ENCODE measurements at places on chromosomes 16 and 17. TPM values are rescaled to one million over a fixed set of nuclear protein-coding genes. Genes with fewer than 3 reads are reported as not detected.
A peak's percentile ranks its signal among the peaks of the same experiment; 100 is the strongest.

DNA sequence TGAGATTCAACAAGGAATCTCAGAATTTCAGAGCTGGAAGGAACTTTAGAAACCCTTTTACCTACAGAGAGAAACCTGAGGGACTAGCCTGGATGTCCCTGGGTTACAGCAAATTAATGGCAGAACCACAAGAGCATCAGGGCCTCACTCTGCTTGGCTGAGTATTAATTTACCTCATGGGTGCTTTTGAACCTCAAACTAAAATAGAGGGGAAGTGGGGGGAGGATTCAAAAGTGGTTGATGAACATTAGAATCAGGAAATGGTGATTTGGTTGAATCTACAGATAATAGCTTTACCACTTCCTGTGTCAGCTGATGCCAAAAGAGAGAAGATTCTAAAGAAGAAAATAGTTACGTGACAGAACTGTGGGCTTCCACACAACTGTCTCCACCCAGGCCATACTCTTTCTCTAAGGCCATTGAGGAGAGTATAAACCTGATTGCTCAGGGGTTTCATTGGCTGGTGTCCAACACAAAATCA is 11.3 kb upstream of the SKAP1 start:
- 0 out of 2 replicates have a peak, but pooled peaks cover 2% of the 10 kb centered on the region for H3K27me3 ChIP-seq
- H3K4me1 ChIP-seq, result no peaks in the 10 kb centered on the region
- no peak overlapping the region for H3K27ac ChIP-seq

Gene ABCC12
- total RNA-seq, result not detected

DNA sequence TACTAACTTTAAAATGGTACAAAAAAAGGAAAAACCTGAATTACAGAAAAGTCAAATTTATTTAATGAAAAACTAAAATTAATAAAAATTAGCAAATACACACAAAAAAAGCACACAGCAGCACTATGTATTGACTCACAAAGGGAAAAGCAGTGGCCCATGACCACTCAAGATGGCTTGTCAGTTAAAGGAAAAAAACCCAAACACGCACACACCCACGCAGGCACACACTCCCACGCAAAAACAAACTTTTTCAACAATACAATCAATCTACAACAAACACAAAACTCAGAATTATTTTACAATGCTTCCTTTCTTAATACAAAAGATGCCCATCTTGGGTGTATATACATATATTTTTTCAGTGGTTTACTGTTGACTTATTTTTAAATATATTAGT is 24.2 kb downstream of the SIAH1 start:
- H3K4me3 ChIP-seq, result no peak overlapping the region
- no peak overlapping the region for H3K27ac ChIP-seq
- DNase-seq, result no peak
- no peaks in the 10 kb centered on the region for H3K36me3 ChIP-seq
- H3K4me1 ChIP-seq, result peaks cover 19% of the 10 kb centered on the region

DNA sequence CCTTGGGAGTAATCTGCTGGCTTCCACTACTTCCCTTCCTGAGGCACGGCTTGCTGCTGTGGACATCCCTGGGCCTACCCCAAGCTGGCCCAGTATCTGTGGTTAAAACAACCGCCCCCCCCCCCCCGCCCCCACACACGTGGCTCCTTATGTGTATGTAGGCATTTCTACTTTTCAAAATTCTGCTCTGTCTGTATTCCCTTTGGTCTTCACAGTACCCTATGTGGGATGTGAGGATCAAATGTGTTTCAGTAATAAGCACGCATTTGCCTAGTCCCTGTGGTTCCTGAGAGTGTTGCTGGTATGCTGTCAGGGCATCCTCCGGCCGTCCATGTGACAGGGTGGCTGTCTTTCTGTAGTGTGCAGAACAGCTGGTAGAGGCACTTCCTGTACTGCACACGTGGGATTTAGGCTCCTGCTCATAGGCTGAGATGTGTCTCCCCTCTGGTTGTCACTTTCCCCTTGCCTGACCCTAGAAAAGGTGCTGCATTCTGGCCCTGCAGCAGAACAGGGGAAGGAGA is 2.2 kb downstream of the NT5M start:
- no peak overlapping the region for H3K4me3 ChIP-seq
- peaks cover 17% of the 10 kb centered on the region for H3K4me1 ChIP-seq
- H3K27ac ChIP-seq, result no peak overlapping the region
- no peak for DNase-seq
- no peaks in the 10 kb centered on the region for H3K36me3 ChIP-seq

DNA sequence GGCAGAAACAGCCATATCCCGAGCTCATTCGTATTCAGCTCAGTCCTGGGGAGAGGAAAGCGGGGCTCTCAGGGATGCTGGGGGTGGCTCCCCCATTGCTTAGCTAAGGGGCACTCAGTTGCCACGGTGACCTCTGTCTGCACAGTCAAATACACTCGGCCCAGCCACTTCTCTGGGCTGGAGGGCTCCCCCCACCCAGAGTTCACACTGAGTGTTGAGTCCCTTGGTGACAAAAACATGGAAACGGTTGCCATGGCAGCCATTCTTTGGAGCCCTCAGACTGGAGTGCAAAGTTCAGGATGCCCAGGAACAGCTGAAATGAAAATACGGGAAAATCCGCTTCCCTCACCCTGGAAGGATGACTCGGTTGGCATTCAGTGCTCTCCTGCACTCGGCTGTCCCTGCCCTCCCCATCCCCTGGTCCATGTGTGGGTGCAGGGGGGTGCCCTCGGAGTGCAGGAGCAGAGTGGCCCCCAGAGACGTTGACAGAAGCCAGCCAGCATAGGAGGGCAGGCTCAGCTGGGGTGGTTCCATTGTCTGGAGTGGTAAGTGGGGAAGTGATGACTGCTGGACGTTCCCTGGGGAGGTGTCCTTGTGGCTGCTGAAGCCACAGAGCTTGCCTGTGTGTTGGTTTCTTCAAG is 216.5 kb downstream of the NTN1 start:
- no peak overlapping the region for H3K4me3 ChIP-seq
- H3K36me3 ChIP-seq, result no peaks in the 10 kb centered on the region
- no peak for DNase-seq
- H3K4me1 ChIP-seq, result peaks cover 17% of the 10 kb centered on the region
- peaks cover 12% of the 10 kb centered on the region for H3K27me3 ChIP-seq

GRCh38 chr17:10059684-10060211 is 138.7 kb downstream of the GAS7 start:
- peak; percentile 41 for DNase-seq
- no peaks in the 10 kb centered on the region for H3K36me3 ChIP-seq
- H3K4me3 ChIP-seq, result no peak overlapping the region
- H3K27me3 ChIP-seq, result no peaks in the 10 kb centered on the region
- H3K27ac ChIP-seq, result no peak overlapping the region
- no peaks in the 10 kb centered on the region for H3K4me1 ChIP-seq

GRCh38 chr16:83913245-83913633 is 14.3 kb downstream of the MLYCD start:
- H3K4me1 ChIP-seq, result peaks cover 3% of the 10 kb centered on the region
- no peak overlapping the region for H3K27ac ChIP-seq
- no peaks in the 10 kb centered on the region for H3K27me3 ChIP-seq
- DNase-seq, result no peak

Gene SGCA
- total RNA-seq, result not detected

All from GM23338 (cell line).